ENCODE measurements at places on chromosomes 1 and 21.

DNA sequence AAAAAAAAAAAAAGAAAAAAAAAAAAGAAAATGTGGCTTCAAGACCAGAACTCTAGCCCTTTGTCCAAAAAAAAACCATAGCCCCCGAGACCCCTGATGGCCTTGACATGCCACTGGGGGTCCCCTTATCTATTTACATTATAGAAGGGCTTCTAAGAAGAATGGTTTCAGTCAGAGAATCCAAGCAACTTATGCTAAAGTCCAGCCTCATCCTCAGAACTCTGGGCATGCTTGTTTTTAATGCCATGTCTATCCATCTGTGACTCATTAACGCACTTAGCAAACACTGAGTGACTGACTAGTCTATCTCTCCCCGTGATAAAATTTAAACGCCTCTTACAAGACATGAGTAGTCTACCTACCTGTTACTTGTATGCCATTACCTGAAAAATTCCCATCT lies 29.3 kb downstream of the ERG start:
- no peak for DNase-seq

GRCh38 chr1:147598621-147599361 lies 57.5 kb downstream of the BCL9 start:
- DNase-seq, result peak; percentile 29

GRCh38 chr1:54259546-54260140 lies 59.7 kb downstream of the MRPL37 start:
- DNase-seq, result no peak

- no peak for DNase-seq
Measured at GRCh38 chr1:218171302-218171893, 113.7 kb upstream of the RRP15 start.

- DNase-seq, result no peak
Measured at GRCh38 chr1:224786533-224787250, 142.8 kb upstream of the DNAH14 start.

DNA sequence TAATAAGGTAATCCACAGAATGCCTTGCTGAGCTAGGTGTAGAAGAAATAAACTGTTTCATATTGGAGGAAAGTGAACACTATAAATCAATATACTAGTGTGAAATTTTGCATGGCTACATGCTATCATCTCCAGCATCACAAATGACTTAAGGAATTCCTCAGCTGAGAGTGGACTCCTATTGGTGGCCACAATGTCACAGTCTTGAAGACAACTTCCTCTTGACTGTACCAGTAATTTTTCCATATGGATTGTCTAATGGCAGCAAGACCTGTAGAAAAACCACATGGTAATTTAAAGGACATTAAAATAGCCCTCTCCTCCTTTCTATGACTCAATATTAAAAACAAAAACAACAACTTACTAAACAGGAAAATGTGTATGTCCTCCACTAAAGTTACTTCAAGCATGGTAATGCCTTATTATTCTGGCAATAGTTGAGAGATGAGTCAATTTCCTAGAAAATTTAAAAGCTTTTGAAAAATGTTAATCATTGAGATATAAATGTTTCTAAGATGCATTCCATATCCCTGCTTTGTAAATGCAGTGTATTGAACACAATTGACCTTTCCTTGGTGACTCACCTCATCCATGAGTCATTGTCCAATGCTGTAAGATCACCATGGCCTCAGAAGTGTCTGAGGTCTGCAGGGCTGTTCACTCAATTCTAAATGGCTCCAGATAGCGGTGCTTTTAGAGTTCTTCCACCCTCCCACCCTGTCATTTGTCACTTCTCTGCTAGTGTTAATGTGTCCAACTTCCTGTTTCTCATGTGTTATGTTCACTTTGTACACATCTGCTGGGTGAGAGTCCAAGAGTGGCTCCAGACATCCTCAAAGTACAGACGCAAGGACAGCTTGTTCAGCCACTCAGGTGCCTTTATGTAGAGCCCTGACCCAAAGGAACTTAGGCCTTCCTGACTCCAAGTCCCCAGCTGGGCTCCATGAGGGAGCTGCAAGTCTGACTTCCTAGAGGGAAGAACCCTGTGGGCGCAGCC lies 32.8 kb upstream of the DNASE2B start:
- DNase-seq, result peak; percentile 3

DNA sequence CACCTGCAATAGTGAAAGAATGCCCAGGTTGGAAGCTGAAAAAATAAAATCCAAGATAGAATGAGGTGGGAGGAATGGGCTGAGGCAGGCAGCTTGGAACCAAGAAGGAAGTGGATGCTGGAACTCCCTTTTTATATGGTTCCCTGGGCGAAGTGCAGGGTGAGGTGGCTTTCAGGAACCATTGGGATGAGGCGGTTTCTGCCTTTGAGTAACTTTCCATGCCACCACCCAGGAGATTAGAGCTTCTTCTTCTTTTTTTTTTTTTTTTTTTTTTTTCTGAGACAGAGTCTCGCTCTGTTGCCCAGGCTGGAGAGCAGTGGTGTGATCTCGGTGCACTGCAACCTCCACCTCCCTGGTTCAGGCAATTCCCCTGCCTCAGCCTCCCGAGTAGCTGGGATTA lies 17.8 kb upstream of the MRPS6 start:
- no peak for DNase-seq

- DNase-seq, result peak; percentile 10
Measured at GRCh38 chr1:85464497-85465098, 361 bp downstream of the DDAH1 start.

- DNase-seq, result no peak
Measured at GRCh38 chr1:214505134-214505533, 46.3 kb downstream of the PTPN14 start.

DNA sequence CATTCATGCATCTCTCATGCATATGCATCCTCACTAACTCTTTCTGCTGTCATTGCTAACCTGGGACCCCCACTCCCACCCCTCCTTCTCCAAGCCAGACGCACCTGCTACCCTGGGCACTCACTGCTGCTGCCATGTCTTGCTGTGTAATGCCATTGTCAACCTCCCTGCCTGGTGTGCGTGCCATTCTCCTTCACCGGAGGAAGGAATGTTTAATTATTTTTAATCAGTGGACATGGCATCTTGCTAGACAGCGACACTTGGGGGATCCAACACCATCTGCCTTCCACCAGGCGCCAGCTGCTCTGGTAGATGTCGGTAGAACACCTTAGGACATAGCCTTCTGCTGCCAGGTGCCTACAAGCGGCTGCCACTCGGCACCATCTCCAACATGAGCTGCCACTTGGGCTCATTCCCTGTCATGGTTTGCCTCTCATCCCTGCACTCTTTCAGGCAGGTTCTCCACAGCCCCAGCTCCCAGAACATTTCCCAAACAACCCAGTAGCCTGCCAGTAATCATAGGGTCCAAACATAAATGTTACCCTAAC lies 306.9 kb downstream of the TTLL7 start:
- no peak for DNase-seq
